ENCODE measurements at places on chromosomes 16 and 17.

- DNase-seq: no peak
Observed at GRCh38 chr17:79457889-79458288, 153.0 kb downstream of the RBFOX3 start.

DNA sequence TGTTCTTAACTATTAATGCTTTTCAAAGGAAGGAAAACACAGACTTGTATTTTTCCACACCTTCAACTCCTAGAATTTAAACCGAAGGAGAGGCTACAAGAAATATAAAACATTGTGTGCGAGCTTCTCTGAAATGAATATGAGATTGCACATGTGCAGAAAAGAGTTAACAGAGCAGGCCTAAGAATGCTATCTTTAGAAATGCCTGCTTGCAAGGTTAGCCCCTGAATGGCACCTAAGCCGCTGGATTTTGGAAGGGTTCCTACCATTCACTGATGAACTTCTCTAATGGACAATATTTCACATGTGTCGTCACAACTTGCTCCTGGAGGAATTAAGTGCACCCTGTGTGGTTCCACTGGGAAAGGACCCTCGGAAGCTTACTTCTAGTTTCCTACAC lies 69.3 kb downstream of the FBXL20 start:
- DNase-seq: no peak

- DNase-seq: peak; percentile 53
Observed at GRCh38 chr17:57440522-57441269, 184.4 kb downstream of the MSI2 start.

DNA sequence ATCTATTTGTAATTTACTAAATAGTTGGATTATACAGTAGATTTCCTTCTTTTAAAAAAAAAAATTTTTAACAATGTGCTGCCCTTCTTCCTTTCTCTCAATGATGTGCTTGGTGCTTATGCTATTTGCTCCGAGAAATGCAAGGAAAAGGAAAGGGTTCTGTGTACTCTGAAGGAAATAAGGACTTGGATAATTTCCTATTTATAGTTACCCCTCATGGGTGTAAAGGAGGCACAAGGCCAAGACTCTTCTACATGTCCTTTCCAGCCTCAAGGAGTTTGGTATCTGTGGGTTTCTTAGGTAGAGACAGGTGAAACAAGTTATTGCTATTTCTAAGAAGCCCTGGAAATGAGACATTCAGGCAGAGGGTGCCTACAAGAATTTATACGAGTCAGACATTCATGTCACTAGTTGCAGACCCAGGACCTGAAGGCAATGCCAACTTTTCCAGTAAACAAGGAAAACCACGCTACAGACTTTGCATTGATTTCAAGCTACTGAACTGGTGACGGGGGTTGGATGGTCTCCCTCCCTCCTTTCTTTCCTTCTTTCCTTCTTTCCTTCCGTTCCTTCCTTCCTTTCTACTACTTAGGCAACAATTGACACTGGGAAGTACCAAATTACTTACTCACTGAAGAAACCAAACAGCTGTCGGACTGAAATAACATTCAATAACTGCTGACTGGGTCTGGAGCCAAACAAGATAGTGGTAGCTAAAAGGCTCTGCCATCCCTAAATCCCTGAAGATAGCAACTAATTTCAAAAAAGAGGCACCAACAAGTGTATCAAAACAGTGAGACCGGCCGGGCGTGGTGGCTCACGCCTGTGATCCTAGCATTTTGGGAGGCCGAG lies 33.8 kb upstream of the GHDC start:
- no peak for DNase-seq

GRCh38 chr16:31007684-31008083 lies 2.8 kb downstream of the STX1B start:
- no peak for DNase-seq

DNA sequence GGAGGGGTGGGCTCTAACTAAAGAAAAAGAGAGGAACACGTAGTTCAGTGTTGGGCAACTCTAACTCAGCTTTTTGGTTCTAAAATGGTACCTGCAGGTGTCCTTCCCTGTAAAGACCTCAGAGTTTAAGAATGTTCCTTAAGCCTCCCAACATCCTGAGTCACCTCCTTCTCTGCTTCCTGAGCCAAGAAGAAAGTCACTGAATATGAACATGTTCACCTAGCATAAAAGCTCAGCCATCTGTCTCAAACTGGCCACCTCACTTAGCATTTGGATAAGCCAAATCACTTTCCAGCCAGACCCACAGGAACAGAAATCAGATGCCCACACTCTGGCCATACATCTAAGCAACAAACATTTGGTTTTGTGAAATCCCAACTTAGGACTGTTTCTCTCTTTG lies 3.7 kb downstream of the TMEM98 start:
- DNase-seq: no peak

- no peak for DNase-seq
Observed at GRCh38 chr17:6506679-6507231, 49.6 kb downstream of the PITPNM3 start.

GRCh38 chr17:57872536-57872935 lies 22.7 kb upstream of the MRPS23 start:
- no peak for DNase-seq

- DNase-seq: no peak
Observed at GRCh38 chr16:62977876-62978275, 941.6 kb upstream of the CDH8 start.

DNA sequence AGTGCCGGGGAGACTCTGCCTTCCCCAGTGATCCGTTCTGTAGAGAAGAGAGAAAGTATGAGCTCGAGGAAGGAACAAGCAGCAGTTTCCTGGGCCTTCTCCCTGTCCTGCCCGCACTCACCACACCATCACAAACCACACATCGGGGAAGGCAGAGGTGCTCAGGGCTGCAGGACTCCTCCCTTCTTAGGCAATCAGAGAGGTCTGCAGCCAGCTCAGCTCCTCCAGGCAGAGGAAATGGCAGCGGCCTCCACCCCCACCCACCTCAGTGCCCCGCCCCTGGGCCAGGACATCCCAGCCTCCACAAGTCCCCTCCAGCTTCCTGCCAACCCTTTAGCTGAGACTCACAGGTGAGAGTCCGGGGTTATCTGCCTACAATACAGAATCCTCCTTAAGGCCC lies 2.0 kb downstream of the ZNF319 start:
- DNase-seq: peak; percentile 73

DNA sequence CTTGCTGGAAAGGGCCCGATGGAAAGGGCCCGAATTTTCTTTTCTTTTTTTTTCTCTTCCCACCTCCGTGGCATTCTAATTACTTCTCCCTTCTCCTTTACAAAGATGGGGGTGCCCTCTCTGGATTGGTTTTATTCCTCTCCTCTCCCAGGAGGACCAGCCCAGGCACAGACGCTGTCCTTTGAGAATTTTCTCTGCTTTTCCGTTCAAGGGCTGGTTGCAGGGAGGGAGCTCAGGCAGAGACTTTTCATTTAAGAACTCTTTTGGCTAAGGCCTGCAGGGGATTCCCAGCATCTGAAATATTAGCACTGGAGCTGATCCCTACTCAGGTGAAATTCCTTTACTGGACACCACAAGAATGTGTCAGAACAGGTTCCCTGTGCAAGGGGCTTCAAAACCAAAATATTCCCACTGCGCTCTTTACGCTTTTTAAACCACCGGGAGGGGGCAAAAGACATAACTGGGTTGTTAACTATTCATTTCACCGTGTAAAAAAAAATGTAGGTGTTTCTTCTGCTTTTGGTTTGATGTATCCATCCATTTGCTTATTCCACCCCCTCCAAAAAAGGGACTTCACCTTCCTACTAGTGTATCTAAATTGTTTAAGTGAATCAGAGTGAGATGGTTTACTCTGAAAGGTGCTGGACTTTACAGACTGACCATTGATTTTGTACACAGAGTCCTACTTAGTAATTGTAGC lies 1.4 kb downstream of the NFAT5 start:
- no peak for DNase-seq

- DNase-seq: no peak
Observed at GRCh38 chr16:82888591-82889001, 261.8 kb downstream of the CDH13 start.

- DNase-seq: no peak
Observed at GRCh38 chr16:76598498-76598897, 321.3 kb downstream of the CNTNAP4 start.

DNA sequence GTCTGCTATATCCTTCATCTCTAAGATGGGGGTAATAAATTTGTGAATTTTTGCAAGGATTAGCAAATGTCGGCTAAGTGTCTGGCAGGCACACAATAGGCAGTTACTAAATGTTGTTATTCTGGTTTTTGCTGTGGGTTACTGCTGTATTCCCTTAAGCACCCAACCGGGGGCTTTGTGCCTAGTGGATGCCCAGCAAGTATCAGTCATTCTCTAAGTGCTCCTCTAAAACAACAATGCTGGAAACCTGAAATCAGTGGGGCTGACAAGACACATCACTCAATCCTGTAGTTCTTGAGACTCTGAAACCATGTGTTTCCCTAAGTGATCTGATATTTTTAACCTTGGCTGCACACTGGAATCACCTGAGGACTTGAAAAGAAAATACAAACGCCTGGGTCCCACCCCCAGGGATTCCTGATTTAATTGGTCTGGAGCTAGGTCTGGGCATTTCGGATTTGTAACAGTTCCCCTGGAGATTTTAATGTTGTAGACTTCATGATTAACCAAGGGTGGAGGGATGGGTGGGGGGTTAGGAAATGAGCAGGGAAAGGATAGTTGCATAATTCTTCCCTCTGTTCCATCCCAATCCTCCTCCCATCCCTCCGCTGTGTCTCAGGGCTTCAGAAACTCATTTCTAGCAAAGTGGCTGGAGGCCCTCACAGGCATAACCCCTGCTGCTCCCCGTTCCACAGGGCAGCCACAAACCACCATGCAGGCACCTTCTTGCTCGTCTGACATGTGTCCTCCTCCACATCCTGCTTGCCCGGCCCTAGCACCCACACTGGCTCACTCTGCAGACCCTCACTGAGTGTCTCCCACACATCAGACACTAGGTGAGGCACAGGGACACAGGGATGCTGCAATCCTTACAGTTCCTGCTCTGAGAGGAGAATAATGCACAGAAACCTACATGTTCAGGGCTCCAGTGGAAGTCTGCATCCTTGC lies 61.7 kb upstream of the LYRM9 start:
- no peak for DNase-seq

DNA sequence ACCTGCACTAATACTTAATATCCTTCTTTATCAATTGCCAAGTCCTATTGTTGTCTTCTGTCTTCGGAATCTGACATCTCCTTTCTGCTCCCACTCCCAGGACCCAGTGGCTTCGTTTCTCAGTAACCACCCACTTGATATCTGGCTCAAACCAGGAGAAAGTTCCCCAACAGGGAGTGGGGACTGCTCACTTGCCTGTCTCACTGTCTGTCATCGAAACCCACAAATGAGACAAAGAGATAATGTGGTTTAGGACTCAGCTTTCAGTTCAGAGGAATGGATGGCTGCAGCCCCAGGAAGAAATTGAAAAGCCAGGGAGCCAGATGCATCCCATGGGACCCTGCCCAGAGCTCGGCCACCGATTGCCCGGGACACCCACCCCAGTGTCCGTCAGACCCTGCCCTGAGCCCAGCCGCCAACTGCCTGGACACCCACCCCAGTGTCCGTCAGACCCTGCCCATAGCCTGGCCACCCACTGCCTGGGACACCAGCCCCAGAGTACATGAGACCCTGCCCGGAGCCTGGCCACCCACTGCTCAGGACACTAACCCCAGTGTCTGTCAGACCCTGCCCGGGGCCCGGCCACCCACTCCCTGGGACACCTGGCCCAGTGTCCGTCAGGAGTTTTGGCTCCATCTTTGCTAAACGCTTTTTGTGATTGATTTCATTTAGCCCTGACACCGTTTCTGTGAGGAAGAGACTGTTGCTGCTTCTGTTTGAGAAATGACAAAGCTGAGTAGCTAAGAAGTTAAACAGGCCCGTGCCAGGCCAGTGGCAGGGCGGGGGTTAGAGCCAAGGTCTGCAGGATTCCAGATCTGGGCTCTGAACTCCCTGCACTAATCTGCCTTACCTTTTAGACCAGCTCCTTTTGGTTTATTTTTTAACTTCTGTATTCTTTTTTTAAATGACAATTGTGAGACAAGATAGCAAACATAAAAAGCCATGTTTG lies 251.4 kb downstream of the PHKB start:
- DNase-seq: no peak

DNA sequence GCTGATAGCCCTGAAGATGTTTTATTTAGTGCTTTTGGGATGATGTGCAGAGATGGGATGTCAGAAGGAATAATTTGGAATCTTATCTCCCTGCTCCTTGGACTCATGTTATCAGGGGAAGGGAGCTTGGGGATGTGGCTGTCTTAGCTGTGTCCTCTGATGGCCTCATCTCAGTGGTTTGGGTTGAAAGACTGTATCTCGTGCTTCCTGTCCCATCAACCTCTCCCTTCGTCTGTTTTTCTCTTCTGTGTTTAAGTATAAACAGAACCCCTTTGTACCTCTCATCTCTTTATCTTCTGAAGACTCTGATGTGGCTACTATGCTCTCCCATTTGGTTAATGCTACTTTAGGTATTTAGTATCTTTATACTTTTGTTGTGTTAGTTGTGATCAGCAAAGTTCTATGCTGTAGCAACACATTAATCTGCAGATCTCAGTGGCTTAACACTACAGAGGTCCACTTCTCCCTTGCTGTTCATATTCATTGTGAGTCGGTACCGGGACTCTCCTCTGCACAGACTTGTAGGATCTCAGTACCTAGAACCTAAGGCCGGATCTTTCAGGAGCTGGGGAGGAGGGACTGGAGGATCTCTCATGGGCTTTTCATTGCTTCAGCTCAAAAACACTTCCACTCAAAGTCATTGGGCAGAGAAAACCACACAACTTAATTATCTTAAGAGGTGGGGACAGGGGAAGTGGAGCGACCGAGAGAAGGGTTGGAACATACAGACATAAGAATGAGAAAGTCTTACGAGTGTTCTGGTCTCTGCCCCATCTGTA lies 28.8 kb downstream of the PRKCA start:
- peak; percentile 53 for DNase-seq

DNA sequence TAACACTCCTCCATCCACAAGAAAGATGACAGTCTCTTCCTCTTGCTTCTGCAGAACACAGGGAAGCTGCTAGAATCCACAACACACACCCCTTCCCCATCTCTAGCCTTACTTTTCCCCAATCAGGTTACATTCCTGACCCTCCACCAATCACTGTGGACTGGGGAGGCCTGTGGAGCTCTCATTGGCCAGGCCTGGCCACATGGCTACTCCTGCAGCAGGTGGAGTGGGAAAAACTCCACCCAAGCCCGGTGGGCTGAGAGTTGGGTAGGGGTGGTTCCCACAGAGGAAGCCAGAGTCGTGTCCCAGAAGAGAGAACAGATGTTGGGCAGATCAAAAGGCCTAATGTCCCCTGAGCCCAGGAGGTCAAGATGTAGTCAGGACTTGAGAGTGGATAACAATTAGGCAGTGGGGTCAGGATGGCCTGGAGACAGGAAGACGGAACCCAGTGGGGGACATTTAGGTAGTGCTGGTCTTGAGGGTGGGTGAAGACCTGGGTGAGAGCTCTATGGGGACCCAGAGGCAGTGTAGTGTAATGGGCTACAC lies 22.1 kb downstream of the COQ7 start:
- no peak for DNase-seq

GRCh38 chr17:83203073-83203471 lies 123.7 kb downstream of the METRNL start:
- DNase-seq: no peak

DNA sequence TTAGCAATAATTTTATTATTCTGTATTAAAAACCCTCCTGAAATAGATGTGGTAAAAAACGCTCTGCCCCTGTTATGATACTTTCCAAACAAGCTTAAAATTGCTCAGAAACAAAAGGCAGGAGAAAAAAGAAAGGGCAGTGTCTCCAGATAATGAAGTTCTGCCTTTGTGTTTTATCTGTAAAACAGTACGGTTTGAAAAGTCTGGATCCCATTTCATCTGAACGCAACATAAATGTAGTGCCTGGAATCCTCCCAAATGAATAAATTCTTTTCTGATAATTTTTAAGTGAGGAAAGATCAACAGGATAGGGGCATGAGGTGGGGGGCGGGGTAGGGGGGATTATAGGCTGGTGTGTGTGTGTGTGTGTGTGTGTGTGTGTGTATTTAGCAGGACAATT lies 87.5 kb upstream of the SOX9 start:
- DNase-seq: no peak
